ENCODE measurements at places on chromosomes 7 and 10.

GRCh38 chr10:77125231-77125630 is 512.4 kb downstream of the KCNMA1 start:
- DNase-seq = no peak

DNA sequence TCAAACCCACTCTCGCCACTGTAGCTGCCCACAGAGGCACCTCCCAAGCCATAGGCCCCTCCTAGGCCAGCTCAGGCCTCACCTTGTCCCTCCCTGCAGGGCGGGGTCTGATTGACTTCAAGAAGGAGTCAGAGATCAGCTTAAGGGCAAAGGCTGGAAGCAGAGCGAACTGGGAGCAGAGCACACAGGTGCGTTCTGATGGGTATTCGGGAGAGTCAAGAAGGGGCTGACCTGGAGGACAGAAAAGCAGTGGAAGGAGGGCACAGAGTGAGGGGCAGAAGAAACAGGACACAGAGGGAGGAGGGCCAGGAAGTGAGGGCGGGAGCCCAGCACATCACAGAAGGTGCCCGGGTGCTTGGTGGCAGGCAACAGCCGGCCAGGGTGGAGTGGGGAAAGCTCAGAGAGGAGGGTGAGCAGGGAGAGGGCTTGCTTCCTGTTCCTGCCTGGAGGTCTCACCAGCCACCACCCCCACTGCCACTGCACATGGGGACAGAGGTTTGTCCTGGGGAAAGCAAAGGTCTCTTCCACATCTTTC is at the start of gene AOC1:
Gene AOC1, plus strand, starts transcription at position 147 of the 535 bp plus-strand sequence. CDS start 3,954 bp downstream, outside the sequence.
- DNase-seq = no peak

GRCh38 chr7:80324032-80324431 is 187.8 kb downstream of the GNAT3 start:
- DNase-seq = no peak

DNA sequence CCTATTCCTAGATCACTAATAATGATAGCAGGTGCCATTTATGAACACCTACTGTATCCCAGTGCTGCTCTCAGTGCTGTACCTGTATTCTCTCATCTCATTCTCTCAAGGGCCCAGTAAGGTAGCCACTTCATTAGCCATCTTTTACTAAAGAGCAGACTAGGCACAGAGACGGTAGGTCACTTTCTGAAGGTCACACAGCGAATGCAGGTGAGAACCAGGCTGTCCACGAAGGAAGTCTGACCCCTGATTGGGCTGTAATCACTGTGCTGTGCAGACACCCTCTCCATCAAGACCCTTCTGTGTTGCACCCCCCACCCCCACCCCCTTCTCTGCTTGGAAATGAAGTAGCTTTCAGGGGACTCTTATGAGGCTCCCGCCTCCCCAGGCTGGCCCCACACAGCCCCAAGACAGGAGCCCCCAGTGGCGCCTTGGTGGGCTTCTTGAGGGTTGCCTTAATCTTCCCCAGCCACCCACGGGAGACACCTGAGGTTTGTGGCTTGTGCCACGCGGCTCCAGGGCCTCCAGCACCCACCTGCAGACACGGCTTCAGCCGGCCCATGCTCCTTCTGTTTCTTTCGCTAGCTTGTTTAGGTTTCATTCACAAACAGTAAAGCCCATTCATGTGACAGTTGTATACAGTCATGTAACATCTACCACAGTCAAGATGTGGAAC is 81.7 kb upstream of the FAM20C start:
- no peak for DNase-seq

- no peak for DNase-seq
Measured at GRCh38 chr7:158396301-158396905, 191.2 kb downstream of the PTPRN2 start.

DNA sequence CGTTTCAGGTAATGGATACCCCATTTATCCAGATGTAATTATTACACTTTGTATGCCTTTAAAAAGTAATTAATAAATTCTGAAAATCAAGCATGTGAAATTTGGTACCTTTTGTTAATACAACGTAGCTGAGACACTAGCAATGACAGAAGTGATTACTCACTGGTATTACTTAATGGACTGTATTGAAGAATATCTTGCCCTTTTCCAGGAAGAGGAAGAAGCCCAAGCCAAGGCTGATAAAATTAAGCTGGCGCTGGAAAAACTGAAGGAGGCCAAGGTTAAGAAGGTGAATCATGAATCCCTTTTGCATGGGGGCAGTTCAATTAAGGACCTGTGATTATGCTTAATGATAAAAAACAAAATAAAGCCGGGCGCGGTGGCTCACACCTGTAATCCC is 64.8 kb downstream of the APBB1IP start:
- no peak for DNase-seq

Measured in NCI-H2081 (cell line).